Renal cortex interstitium (tissue), 15 donors: ENCODE measurements at places on chromosomes 1 and 21. TPM values are rescaled to one million over a fixed set of nuclear protein-coding genes. Genes with fewer than 3 reads are reported as not detected.

DNA sequence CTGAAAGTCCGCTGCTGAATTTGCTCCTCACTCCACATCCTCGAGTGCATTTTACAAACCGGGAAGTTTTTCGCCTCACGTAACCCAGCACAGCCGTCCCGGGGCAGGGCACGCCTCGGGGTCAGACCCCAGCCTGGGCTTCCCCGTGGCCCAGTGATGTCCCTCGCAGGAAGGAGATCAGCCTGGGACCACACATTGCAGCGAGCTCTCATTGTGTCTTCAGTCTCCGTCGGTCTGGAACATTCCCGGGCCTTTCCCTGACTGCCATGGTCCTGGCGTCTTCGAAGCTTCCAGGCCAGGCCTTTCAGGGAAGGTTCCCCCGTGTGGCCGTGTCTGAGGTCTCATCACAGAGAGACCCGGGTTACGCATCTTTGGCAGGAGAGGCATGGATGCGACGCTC is 43.5 kb downstream of the MORN1 start:
- no peak for DNase-seq

GRCh38 chr21:28805885-28806284 is 186.8 kb downstream of the LTN1 start:
- DNase-seq = no peak

- DNase-seq = no peak
These were observed 576.0 kb downstream of the KIF26B start for GRCh38 chr1:245730801-245731200.

Gene CCSAP
- 9.2 TPM for polyA plus RNA-seq

DNA sequence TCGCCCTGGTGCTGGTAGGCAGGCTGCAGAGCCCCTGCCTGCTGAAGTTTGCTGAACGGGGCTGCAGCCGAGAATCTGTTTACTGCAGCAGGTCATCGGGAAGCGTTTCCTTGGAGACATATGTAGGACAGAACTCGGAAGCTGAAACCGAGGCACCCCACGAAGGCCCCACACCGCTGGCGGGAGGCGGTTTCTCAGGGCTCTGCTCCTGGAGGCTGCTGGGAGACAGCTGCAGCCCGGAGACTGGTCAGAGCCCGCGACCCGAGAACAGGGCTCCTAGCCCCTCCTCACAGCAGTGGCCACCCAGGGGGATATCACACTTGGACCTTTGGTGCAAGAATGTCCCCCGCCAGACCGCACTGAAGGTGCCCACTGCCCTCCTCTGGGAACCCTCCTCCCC is 12.7 kb upstream of the PLCH2 start:
- no peak for DNase-seq

DNA sequence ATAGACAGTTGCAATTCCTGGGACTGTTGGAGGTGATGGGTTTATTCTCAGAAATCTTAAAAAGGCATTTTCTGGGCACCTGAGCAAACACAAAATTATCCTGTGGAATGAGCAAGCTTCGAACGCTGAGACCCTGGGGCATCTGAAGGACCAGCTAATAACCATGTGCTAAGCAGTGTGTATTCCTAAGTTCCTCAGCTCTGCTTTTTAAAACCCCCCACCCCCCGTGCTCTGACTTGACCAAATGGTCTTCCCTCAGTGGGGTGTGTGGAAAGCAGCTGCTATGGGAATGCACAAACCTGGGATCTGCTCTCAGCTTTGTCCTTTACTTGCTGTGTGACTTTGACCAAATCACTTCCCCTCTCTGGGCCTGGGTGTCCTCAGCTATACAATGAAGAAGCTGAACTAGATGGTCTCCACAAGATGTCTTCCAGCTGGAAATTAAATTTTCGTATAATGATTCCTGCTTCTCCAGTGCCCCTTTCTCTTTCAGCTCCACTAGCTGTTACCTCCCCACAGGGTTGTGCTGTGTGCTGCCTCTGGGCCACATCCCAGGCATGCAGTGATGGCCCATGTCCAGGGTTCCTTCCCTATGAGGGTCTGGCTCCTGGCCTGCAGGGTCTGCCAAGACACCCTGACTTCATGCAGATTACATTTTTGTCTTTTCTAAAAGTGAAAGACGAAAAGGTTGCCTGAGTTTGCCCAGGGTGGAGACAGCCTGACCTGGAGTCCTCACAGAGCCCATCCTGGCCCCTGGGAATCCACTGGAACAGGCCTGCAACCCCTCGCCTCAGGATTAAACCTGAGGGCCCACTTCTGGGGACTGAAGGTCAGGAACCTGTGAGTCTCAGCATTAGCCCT is 14.9 kb upstream of the CD247 start:
- no peak for DNase-seq

DNA sequence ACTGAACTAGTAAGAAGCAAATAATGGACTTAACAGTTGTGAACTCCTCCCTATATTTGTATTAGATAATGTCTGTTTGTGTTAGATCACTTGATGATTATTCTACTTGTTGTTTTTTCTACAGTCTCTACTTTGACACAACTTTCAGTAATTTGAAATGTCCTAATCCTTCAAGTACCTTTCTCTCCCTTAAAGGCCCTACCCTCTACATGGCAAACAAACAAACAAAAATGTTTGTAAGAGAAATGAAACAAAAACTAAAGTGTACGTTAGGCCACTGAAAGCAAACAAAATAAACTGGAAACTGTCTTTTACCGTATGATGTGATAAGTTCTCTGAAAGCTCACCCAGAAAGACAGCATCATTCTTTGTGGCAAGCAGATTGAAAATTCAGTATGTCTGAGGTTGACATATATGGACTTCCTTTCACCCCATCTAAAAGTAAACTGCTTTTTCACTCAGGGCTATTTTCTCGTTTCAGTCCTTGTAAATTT is 255.9 kb upstream of the SNX7 start:
- no peak for DNase-seq

- no peak for DNase-seq
These were observed 20.9 kb upstream of the COL11A1 start for GRCh38 chr1:103129255-103129654.
